AG09309 (cell line): ENCODE measurements at places on chromosomes 13 and 19.

DNA sequence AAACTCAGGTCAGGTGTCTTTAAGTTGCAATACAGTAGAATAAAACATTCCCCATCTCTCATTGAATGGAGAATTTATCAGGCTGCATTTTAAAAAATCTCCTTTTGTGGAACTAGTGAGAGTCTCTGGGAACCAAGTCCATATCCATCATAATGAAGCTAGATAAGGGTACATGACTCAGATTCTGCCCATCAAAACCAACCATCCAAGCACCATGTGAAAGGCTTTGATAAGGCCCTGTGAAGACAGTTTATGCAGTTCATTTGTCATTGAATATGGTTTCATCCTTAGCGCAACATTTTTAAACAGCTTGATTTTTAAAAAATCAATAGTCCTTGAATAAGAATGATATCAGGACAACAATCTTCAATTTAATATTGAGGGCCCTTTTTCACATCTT is 56.3 kb upstream of the DIAPH3 start:
- DNase-seq: no peak

GRCh38 chr19:8127311-8127710 is 22.1 kb downstream of the FBN3 start:
- no peak for DNase-seq

DNA sequence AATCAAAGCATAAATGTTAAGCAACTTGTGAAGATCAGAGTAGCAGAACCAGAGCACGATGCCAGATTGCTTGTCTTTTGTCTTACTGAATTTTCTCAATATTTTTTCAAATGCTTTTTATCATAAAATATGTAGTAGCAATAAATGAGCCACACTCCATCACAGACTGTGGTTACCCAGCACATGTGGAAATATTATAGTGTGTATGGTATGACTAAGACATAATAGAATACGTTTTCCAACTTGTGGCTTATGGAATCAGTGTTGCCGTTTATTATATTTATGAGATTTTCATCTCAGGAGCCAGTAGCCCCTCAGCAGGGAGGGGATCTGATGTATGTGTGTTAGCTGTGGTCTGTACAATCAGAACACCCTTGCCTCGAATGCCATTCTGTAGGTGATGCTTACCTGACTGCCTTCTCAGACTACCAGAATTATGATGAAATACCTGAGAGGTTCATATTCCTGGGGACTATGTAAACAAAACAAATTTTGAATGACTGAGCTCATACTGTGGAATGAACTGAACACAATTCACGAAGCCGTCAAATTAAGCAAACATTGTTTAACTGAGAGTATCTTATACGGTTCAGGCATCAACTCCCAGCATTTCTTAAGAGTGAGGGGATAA is 1.9 kb downstream of the SCEL start:
- DNase-seq: no peak

GRCh38 chr19:3178973-3179738 is 587 bp downstream of the S1PR4 start:
- no peak for DNase-seq

- DNase-seq: no peak
Observed at GRCh38 chr13:77448689-77449088, 86.8 kb upstream of the SCEL start.

GRCh38 chr19:10412257-10412977 is 7.9 kb upstream of the PDE4A start:
- no peak for DNase-seq

DNA sequence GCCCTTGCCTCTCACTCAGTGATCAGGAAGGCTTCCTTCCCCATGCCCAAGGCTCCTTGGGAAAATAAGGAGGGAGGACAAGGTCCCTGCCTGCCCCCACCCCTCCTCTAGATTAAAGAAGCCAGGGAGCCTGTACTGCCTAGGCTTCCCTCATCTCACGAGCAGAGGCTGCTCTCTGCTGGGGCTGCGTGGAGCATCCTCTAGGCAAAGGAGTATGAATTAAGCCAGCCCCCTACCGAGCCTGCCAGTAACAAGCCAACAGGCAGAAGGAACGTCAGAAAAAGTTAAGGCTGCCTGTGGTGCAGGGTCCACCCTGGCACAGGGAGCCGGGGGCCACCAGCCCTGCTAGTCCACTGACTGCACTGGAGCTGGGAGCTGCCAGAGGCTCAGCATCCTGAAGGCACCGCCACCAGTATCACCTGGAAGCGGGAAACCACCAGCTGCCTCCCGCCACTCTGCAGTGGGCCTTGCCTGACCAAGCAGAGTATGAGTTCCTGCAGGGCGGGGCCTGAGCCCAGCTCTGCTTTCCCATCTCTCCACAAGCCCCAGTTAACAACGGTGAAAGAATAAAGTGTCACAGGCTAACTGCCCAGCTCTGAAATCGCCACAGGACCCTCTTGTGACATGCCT is 6.8 kb downstream of the NAPA start:
- no peak for DNase-seq

DNA sequence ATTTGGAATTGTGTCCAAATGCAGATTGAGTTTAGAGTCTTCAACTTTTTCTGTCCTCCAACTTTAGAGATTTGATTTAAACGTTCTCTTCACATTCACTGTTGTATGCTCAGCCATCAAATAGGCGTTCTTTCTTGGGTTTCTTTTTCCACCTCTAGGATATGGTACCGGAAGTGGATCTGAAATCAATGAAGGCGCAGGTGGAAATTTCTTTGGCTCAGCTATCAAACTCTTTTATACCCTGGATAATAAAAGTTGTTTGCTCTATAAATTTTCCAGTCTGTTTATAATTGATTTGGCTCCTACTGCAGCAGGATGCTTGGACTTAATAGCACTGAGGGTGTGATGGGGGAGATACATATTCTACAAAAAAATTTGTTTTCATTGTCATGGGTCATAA is 1.6 kb downstream of the COG3 start:
- DNase-seq: no peak

- no peak for DNase-seq
Observed at GRCh38 chr19:3115916-3116602, 19.8 kb upstream of the GNA15 start.

- DNase-seq: no peak
Observed at GRCh38 chr13:113528813-113529180, 38.3 kb upstream of the DCUN1D2 start.

DNA sequence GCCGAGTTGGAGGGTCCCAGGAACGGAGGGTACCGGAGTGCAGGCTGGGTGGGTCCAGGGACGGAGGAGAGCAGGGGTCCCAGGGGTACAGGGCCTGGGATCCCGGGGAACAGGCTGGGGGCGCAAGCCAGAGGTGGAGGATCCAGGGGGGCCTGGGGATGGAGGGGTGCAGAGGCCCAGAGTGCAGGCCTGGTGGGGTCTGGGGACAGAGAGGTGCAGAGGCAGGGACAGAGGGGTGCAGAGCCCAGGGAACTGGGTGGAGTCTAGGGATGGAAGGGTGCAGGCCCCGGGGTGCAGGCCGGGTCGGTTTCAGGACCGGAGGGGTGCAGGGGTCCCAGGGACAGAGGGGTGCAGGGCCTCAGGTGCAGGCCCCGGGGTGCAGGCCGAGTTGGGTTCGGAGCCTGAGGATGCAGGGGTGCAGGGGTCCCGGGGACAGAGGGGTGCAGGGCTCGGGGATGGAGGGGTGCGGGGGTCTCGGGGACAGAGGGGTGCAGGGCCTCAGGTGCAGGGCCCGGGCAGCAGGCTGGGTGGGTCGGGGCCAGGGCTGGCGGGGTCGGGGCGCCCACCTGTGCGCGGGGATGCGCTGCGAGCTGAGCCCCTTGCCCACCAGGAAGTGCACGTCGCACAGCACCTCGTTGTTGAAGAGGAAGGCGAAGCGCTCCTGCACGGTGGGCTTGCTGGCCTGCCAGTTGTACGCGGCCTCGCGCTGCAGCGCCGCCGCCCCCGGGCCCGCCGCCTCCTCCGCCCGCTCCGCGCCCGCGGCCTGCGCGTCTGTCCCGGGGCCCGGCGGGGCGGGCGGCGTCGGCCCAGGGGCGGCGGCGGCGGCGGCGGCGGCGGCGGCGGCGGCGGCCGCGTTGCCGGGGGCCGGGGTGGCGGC is 545 bp downstream of the BTBD2 start:
- DNase-seq: no peak

DNA sequence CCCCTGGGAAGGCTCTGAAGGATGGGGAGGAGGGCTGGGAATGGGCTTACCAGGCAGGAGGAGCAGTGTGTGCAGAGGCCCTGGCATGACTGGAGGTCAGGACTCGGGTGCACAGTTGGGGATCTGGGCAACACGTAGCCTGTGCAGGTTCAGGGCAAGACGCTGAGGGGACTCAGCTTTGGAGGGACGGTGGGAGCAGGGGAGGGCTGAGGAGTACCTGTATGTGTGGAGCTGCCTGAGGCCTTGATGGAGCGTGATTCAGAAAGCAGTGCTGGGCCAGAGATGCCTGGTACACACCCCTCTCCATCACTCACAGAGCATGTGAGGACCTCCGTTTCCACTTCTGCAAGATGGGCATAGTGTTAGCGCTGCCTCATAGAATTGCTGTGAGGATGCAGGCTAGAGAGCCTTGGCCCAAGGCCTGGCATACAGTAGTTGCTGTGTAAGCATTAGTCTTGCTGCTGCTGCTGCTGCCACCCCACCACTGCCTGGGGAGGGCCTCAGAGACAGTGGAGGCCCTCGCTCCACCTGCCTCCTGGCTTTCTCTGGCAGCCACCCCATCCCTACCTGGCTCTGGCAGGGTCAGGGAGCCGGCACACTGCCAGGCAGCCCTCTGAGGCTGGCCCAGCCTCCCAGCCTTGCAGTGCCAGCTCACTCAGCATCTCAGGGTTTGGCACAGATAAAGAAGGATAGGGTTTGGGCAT is 2.4 kb downstream of the PAK4 start:
- no peak for DNase-seq

DNA sequence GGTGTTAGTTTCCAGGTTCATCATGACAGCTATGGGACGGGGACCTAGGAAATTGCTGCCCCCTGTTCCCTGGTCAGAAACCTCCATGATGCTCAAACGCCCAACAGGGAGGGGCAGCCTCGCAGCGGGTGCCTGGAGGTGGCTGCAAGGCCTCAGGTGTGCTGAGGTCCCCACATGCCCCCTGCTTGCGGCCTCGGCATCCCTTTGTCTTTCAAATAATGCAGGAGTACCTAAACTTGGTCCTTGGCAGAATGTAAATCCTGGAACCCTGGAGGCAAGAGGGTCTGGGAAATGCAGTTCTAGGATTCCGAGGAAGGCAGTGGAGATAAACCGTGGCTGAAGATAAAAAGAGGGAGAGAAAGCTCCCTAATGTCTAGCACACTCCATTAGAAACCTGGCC is 52.4 kb downstream of the SKA3 start:
- DNase-seq: no peak

GRCh38 chr19:5080030-5080654 is 111.2 kb downstream of the KDM4B start:
- no peak for DNase-seq

DNA sequence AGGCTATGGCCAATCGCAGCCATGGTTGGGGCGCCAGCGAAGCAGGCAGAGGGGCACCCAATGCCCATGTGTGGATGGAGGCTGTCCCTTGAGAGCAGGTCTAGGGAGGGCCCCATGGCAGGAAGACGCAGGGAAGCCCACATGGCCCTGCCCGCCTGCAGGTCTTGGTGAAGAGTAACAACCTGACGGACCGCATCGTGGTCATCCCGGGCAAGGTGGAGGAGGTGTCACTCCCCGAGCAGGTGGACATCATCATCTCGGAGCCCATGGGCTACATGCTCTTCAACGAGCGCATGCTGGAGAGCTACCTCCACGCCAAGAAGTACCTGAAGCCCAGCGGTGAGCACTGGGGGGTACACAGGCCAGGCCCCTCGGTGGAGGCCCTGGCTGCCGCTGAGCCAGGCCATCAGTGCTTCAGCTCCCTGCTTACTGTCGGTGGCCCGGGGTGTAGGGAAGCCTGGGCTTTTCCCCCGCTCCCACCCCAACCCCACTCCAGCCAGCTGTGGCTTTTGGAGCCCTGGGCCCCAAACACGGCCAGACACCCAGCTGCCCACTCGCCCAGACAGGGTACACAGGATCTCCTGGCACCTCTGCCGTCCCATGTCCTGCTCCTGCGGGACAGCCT is 14.6 kb downstream of the YIPF2 start:
- no peak for DNase-seq

GRCh38 chr19:11278670-11279069 is 16.3 kb upstream of the DOCK6 start:
- DNase-seq: no peak

DNA sequence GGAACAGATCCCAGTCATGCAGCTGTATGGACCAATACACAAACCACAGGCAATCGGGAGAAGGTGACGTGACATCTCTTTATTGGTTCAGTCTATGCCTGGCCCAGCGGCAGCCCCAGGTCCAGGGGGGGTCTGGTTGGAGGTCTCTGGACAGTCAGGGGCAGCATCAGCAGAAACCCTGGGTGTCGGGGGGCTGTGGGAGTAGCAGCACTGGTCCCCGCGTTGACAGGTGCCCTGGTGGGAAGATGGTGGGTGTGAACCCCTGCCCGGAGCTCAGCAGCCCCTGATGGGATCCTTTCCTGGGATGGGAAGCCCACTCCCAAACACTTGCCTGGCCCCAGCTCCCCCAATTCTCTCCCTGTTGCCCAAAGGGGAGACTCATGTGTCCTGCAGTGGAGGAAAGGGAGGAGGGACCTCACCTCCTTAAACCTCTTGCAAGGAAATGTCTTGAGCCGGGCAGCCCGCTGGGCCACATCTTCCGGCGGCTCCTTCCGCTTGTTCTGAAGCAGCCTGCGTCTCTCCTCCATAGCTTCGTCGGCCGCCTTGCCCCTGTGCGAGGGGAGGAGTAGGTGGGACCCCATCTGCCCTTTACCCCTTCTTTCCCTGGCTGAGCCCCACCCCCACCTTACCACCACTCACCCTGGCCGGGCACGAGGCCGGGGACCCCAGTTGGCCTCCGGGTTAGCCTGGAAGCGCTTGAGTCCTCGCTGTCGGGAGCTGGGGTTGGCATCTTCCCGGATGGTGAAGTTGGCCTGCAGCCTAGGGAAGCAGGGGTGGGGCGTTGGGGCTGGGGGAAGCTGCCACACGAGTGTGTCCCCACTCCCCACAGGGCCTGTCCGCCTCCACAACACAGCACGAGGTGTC is 2.4 kb upstream of the LYL1 start:
- no peak for DNase-seq
